Mesenteric fat pad (tissue), 1 donor: ENCODE measurements at places on chromosomes 13 and 19. TPM values are rescaled to one million over a fixed set of nuclear protein-coding genes. Genes with fewer than 3 reads are reported as not detected.

- DNase-seq, result no peak
Observed at GRCh38 chr13:65803530-65804392, 1426.4 kb downstream of the PCDH9 start.

GRCh38 chr19:49565261-49565660 lies 15.1 kb downstream of the NOSIP start:
- DNase-seq, result no peak

DNA sequence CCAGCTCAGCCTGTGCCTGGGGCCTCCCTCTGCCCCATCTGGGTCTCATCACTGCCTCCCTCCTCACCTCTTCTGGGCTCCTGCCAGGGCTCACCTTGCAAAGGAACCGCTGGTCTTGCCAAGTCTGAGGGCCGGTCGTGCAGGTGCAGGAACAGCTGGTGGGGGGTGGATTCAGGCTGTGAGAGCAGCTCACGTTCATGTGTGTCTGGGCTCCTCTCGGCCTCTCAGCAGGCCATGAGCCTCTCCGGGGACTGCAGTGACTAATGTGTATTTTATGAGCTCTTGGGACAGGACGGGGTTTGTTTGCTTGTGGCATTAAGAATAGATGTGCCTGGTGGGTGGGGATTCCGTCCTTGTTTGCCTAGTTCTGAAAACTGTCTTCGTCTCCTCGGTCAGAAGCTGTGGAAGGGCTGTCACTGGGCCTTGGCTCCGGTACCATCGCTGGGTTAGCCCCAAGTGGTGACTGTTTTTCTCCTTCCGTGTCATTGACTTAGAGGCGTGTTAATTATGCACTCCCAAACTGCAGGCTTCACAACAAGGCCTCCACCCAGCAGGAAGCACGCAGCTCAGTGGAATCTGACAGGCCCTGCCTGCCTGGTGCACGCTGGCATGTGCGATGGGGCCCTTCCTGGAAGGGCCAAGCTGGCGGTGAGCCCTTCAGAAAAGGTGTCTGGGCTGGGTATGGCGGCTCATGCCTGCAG lies 77.6 kb downstream of the KDM4B start:
- no peak for DNase-seq

GRCh38 chr13:47665043-47665442 lies 336.0 kb downstream of the SUCLA2 start:
- DNase-seq, result no peak

DNA sequence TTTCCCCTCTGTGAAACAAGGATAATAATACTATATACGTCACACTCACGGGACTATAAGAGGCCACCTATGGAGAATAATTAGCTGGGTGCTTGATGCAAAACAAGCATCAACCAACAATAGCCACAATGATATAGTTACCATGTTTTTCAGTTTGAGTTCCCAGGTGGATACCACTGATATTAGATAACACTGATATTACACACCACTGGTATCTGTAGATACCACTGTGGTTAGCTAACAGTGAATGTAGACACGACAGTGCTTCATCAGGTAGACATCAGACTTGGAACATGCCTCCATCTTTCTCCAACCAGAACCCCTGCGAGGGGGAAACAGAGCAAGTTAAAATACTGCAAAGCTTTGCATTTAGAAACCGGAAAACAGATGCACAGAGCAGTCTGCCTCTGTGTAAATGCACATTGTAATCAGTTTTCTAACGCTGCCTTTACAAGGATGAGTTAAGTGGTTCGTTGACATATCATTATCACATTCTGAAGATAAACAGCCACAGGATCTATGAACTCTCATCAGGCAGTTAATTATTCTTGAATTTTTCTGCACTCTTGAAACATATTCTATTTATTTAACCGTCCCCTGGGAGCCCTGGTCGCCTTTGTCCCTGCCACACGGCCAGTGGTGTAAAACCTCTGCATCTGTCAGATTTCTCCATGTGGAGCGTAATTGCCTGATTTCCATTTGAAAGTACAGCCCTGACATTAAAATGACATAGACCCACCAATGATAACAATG lies 80.7 kb downstream of the RNASEH2B start:
- DNase-seq, result no peak

- no peak for DNase-seq
Observed at GRCh38 chr13:30895773-30896172, 10.3 kb upstream of the MEDAG start.

Gene LRRC8E
- 1.8 TPM for total RNA-seq
